ENCODE measurements at places on chromosomes 16 and 17. TPM values are rescaled to one million over a fixed set of nuclear protein-coding genes. Genes with fewer than 3 reads are reported as not detected.
A peak's percentile ranks its signal among the peaks of the same experiment; 100 is the strongest.

CA5A gene
- not detected for total RNA-seq

- no peaks in the 10 kb centered on the region for H3K36me3 ChIP-seq
- no peak overlapping the region for H3K27ac ChIP-seq
- no peak overlapping the region for H3K4me3 ChIP-seq
- no peak for DNase-seq
Observed at GRCh38 chr16:3358871-3359270, 3.2 kb downstream of the OR2C1 start.

- no peak overlapping the region for H3K4me3 ChIP-seq
- no peaks in the 10 kb centered on the region for H3K36me3 ChIP-seq
- no peak overlapping the region for H3K27ac ChIP-seq
- DNase-seq: peak; percentile 21
- no peaks in the 10 kb centered on the region for H3K4me1 ChIP-seq
Observed at GRCh38 chr16:66299349-66299748, 67.1 kb upstream of the CDH5 start.

DNA sequence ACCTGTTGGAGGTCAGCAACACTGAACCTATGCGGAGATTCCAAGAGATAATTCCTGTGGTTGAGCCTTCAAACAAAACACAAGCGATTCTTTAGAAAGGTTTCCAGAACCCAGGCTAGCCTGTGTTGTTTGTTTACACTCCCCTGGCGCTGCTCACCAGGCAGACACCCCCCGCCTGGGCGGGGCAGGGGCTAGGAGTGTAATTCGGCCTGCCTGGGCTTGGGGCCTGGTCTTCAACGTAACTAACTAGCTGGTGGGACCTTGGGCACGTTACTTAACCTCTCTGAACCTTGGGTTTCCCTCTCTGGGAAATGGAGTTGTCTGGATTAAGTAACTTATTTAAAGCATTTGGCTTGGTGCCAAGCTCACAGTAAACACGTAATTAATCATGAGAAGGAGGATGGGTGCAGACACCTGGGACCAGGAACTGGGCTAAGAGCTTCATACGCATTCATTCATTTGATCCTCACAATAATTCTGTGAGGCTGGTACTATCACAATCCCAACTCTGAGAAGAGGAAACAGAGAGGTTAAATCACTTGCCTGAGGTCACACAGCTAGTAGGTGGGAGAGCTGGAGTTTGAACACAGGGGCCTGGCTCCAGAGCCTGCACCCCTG lies 7.6 kb upstream of the ARHGAP27 start:
- no peak overlapping the region for H3K4me3 ChIP-seq
- H3K4me1 ChIP-seq: no peaks in the 10 kb centered on the region
- H3K27me3 ChIP-seq: no peaks in the 10 kb centered on the region
- peaks cover 33% of the 10 kb centered on the region for H3K36me3 ChIP-seq
- no peak for DNase-seq
- no peak overlapping the region for H3K27ac ChIP-seq

DNA sequence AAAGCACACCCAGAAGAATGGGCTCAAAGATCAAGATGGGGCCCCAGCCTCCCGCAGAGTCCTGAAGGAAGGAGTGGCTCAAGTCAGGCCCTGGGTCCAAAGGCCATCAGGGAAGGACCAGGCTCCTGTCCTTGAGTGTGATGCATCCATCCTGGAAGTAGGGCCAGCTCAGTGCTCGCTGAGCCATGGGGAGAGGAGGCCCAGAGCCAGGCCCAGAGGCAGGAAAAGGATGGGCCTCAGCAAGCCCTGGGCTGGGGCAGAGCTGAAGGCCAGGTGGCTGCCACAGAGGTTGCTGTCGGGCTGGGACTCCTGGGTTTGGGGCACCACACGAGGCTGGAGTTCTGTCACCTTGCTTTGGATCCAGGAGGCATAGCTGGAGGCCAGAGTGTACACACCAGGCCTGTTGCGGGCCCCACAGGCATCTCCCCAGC lies 3.7 kb downstream of the PRSS8 start:
- no peak for DNase-seq
- H3K4me1 ChIP-seq: peaks cover 39% of the 10 kb centered on the region
- H3K36me3 ChIP-seq: peaks cover 57% of the 10 kb centered on the region

GRCh38 chr17:77323413-77324171 lies 182.8 kb downstream of the SEC14L1 start:
- peak overlapping the region; percentile 81 for H3K27ac ChIP-seq
- no peak for DNase-seq
- no peaks in the 10 kb centered on the region for H3K36me3 ChIP-seq
- H3K4me1 ChIP-seq: peaks cover 67% of the 10 kb centered on the region

GRCh38 chr17:409308-409847 lies 56.8 kb upstream of the RPH3AL start:
- H3K36me3 ChIP-seq: no peaks in the 10 kb centered on the region
- peak overlapping the region; percentile 22 for H3K4me3 ChIP-seq
- DNase-seq: no peak
- no peaks in the 10 kb centered on the region for H3K27me3 ChIP-seq
- H3K4me1 ChIP-seq: no peaks in the 10 kb centered on the region

- peaks cover 68% of the 10 kb centered on the region for H3K36me3 ChIP-seq
- no peak for DNase-seq
- H3K4me3 ChIP-seq: peak overlapping the region; percentile 100
- peak overlapping the region; percentile 100 for H3K27ac ChIP-seq
Observed at GRCh38 chr17:64507413-64507782, 621 bp downstream of the CEP95 start.

- no peaks in the 10 kb centered on the region for H3K36me3 ChIP-seq
- H3K27ac ChIP-seq: peak overlapping the region; percentile 83
- peaks cover 16% of the 10 kb centered on the region for H3K27me3 ChIP-seq
- H3K4me1 ChIP-seq: no peaks in the 10 kb centered on the region
Observed at GRCh38 chr17:60135151-60135950, 14.4 kb upstream of the CA4 start.
